Esophagus muscularis mucosa (tissue), 4 donors: ENCODE measurements at places on chromosomes 4 and X. TPM values are rescaled to one million over a fixed set of nuclear protein-coding genes. Genes with fewer than 3 reads are reported as not detected.

DNA sequence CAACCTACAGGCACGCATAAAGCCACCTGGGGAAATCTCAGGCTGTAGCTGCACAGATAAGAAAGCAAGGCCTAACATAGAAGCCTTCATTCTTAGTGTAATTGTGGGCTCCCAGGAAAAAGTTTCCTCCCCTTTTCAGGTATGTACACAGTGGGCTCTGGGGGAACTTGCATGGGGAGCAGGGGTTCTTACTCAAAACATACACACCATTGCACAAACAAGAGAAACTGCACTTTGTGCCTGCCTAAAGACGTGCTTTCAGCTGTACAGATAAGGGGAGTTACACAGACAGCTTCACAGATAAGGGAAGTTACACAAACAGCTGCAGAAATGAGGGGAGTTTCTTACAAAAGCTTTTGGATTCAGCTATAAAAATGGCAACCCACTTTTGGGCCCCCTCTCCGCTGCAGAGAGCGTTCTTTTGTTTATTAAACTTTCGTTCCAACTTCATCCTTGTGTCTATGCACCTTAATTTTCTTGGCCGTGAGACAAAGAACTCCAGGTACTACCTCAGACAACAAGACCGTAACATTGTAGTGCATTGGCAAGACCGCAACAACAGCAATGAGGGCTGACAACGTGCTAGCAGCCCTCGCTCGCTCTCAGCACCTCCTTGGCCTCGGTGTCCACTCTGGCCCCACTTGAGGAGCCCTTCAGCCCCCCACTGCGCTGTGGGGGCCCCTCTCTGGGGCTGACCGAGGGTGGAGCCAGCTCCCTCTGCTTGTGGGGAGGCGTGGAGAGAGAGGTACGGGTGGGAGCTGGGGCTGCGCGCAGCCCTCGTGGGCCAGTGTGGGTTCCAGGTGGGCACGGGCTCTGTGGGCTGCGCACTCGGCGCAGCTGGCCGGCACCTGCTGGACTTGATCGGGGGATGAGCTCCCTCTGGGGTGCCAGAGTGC lies 317.5 kb downstream of the RAPGEF2 start:
- H3K4me1 ChIP-seq = no peaks in the 10 kb centered on the region
- DNase-seq = no peak
- H3K27ac ChIP-seq = no peak overlapping the region
- no peak overlapping the region for H3K4me3 ChIP-seq

DNA sequence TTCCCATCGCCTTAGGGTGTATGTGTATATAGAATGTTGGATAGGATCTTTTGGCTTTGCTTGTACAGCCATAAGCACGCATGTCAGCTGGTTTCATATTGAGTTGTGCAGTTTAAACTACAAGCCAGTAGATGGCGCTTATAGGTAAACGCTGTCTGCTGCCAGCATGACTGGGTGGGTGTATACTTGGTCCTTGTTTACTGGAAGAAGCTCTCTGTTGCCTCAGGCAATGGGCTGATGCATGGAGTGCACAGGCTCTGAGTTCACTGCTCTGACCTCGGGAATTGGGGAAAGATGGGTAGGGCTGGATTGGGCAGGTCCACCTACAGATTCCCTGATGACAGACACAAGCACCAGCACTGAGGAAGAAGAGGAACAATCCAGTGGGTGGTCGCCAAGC lies 831.5 kb downstream of the STIM2 start:
- no peak overlapping the region for H3K4me3 ChIP-seq
- no peaks in the 10 kb centered on the region for H3K4me1 ChIP-seq
- DNase-seq = no peak
- H3K27ac ChIP-seq = no peak overlapping the region
- H3K36me3 ChIP-seq = no peaks in the 10 kb centered on the region

DNA sequence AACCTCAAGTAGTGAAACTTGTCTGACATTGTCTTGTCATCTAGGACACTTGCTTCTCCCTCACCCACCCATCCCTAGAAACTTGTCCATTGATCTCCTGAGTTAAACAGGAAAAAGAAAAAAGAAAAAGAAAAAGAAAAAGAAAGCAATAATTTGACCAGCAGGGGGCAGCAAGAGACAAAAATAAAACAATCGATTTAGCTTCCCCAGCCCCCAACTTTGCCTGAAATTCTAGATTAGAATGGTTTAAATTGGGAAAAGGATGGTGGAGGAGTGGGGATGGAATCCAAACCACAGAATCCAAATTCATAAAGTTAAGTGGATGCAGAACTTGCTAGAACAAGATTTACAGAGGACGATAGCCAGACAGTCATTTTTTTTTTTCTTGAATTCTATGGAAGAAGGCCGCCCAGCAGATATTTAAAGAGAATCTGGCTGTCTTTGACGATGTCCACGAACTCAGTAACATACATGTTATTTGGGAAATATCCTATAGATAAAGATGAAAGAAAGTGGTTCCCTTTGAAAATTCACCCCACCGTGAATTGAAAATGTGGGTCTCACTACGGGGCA lies 282.9 kb downstream of the USP46 start:
- no peaks in the 10 kb centered on the region for H3K4me1 ChIP-seq
- H3K27ac ChIP-seq = no peak overlapping the region
- H3K4me3 ChIP-seq = no peak overlapping the region
- H3K36me3 ChIP-seq = no peaks in the 10 kb centered on the region
- no peaks in the 10 kb centered on the region for H3K27me3 ChIP-seq

DNA sequence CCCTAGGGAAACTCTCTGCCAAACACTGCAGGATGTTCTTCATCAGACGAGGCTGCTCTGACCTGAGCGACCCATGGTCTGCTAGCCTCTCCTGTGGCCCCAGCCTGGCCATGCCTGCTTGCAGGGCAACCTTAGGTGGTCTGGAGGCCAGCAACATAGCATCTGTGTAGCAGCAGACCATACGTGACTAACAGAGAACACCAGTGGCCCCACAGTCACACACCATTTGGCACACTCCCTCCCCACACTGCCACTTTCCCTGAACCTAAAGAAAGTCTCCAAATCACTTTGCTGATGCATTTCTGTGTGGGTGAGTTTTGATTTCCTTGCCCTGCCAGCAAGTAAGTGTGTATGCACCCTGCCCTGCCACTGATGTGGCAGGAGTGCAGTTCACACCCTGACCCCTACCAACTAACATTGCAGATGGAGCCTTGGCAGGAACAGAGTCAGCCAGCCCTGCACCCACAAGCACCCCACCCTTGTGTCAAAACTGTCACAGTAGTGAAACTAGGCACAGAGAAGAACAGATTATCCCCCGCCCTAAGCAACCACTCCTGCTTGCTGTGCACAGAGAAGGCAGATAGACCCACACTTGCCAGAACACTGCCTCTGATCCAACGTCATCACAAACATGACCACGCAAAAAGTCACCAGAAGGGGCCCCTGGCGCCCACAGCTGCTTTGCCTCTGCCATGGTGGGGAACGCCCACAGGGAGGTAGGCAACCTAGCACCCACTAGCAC lies 249.1 kb downstream of the SPIN4 start:
- H3K27ac ChIP-seq = no peak overlapping the region
- H3K36me3 ChIP-seq = no peaks in the 10 kb centered on the region
- DNase-seq = no peak
- H3K4me3 ChIP-seq = no peak overlapping the region
- H3K27me3 ChIP-seq = no peaks in the 10 kb centered on the region

DNA sequence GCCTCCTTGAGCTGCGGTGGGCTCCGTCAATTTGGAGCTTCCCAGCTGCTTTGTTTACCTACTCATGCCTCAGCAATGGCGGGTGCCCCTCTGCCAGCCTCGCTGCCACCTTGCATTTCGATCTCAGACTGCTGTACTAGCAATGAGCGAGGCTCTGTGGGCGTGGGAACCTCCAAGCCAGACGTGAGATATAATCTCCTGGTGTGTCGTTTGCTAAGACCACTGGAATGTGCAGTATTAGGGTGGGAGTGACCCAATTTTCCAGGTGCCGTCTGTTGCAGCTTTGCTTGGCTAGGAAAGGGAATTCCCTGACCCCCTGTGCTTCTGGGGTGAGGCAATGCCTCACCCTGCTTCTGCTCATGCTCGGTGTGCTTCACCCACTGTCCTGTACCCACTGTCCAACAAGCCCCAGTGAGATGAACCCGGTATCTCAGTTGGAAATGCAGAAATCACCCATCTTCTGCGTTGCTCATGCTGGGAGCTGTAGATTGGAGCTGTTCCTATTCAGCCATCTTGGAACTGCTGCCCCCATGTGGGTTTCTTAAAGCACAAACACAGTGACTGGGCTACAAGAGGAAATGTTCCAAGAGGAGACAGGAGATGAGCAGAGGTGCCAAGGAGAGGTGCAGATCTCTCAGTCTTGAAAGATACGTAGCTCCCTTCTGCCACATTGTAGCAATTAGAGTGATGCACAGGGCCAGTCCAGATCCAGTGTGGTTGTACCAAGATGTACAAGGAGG lies 193.0 kb upstream of the IGFBP7 start:
- H3K27ac ChIP-seq = no peak overlapping the region
- DNase-seq = peak; percentile 34
- H3K27me3 ChIP-seq = no peaks in the 10 kb centered on the region
- H3K4me1 ChIP-seq = no peaks in the 10 kb centered on the region
- no peaks in the 10 kb centered on the region for H3K36me3 ChIP-seq
- no peak overlapping the region for H3K4me3 ChIP-seq

- no peaks in the 10 kb centered on the region for H3K4me1 ChIP-seq
- DNase-seq = no peak
- no peak overlapping the region for H3K27ac ChIP-seq
- H3K27me3 ChIP-seq = no peaks in the 10 kb centered on the region
Measured at GRCh38 chrX:116267511-116268040, 97.0 kb downstream of the AGTR2 start.

- H3K36me3 ChIP-seq = peaks cover 10% of the 10 kb centered on the region
- H3K4me3 ChIP-seq = no peak overlapping the region
- no peaks in the 10 kb centered on the region for H3K4me1 ChIP-seq
- DNase-seq = no peak
Measured at GRCh38 chr4:76108467-76109181, 34.1 kb downstream of the ART3 start.

GRCh38 chr4:39235696-39236095 lies 53.4 kb downstream of the WDR19 start:
- H3K4me1 ChIP-seq = no peaks in the 10 kb centered on the region
- H3K27me3 ChIP-seq = no peaks in the 10 kb centered on the region
- H3K27ac ChIP-seq = no peak overlapping the region
- H3K4me3 ChIP-seq = no peak overlapping the region
- no peak for DNase-seq

- H3K36me3 ChIP-seq = no peaks in the 10 kb centered on the region
- H3K27ac ChIP-seq = no peak overlapping the region
- no peaks in the 10 kb centered on the region for H3K27me3 ChIP-seq
- DNase-seq = no peak
- peaks cover 7% of the 10 kb centered on the region for H3K4me1 ChIP-seq
Measured at GRCh38 chr4:38065176-38065575, 105.0 kb downstream of the PTTG2 start.

GRCh38 chr4:54687887-54688841 lies 30.4 kb downstream of the KIT start:
- DNase-seq = no peak
- H3K36me3 ChIP-seq = no peaks in the 10 kb centered on the region
- no peak overlapping the region for H3K27ac ChIP-seq
- H3K4me3 ChIP-seq = no peak overlapping the region

The PAGE5 gene
- not detected for total RNA-seq

The SLC34A2 gene
- total RNA-seq = 1.7 TPM

The CWH43 gene
- not detected for total RNA-seq

The TLL1 gene
- total RNA-seq = 5.6 TPM
